ENCODE measurements at places on chromosomes 5 and 9. TPM values are rescaled to one million over a fixed set of nuclear protein-coding genes. Genes with fewer than 3 reads are reported as not detected.

The IFNK gene
- not detected for polyA plus RNA-seq

The RFESD gene
- polyA plus RNA-seq, result not detected

The ANXA6 gene
- 124 TPM for polyA plus RNA-seq

The HAVCR2 gene
- polyA plus RNA-seq, result 33.1 TPM

The PCA3 gene
- not detected for polyA plus RNA-seq

GRCh38 chr5:132019857-132020555 lies 8.5 kb upstream of the ACSL6 start:
- no peak for DNase-seq
- H3K27me3 ChIP-seq, result peaks cover 4% of the 10 kb centered on the region
- no peak overlapping the region for H3K4me3 ChIP-seq
- H3K4me1 ChIP-seq, result no peaks in the 10 kb centered on the region
- no peaks in the 10 kb centered on the region for H3K36me3 ChIP-seq

GRCh38 chr5:143138839-143139238 lies 264.6 kb downstream of the NR3C1 start:
- H3K27ac ChIP-seq, result no peak overlapping the region
- DNase-seq, result no peak
- no peaks in the 10 kb centered on the region for H3K27me3 ChIP-seq
- H3K4me1 ChIP-seq, result peaks cover 14% of the 10 kb centered on the region
- peaks cover 57% of the 10 kb centered on the region for H3K36me3 ChIP-seq

GRCh38 chr5:83924171-83924570 lies 203.5 kb upstream of the HAPLN1 start:
- H3K27ac ChIP-seq, result no peak overlapping the region
- no peak for DNase-seq
- no peaks in the 10 kb centered on the region for H3K4me1 ChIP-seq

DNA sequence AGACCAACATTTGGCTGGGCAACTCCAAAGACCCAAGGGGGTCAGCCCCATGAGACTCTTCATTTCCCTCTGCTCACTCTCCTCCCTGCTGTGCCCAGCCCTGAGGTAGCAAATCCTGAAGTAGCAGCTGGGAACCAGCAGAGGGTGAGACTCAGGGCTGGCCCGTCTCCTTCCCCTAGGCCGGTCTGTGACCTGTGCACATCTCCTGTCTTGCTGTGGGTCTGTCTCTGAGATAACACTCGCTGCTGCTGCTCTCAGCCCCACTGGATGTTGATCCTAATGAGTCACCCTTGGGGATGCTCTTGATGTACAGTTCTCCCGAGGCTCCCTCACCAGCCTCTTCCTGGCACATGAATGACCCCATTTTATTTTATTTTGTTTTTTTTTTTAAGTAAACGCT lies 7.3 kb upstream of the OR2V1 start:
- H3K4me1 ChIP-seq, result no peaks in the 10 kb centered on the region
- H3K4me3 ChIP-seq, result no peak overlapping the region
- no peaks in the 10 kb centered on the region for H3K27me3 ChIP-seq
- no peaks in the 10 kb centered on the region for H3K36me3 ChIP-seq
- DNase-seq, result no peak

DNA sequence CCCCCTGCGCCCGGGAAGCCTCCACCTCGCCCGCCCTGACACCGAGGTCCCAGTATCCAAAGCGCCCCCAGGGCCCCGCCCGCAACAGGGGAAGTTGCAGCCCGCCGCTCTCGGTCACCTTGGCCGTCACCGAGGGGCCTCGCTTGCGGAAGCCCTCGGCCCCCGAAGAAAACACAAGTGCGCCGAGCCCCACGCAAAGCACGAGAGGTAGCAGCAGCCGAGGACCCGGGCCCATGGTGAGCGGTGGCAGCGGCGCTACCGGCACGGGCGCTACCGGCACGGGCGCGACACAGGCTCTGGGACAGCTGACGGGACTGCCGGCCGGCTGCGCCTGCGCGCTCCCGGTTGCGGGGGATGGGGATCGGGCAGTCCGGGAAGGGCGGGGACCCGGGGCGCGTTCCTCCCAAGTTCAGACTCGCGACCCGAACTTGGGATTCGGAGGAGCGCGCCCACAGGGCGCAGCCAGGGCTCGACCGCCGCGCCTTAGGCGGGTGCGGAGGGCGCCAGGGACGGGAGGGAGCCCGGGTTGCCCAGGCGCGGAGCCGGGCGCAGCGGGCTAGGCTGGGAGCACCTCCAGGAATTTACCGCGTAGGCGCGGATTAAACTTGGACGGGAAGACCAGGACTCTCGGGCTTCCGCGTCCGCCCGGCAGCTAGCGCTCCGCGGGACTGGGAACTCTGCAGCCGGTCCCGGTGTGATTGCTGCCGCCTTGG lies at the start of gene PPIC:
PPIC (minus strand) TSS at position 335 of the 713 bp plus-strand sequence; CDS start at position 235, 100 bp downstream.
- peak within 1 kb of the TSS; percentile 32 for H3K4me3 ChIP-seq
- DNase-seq, result no peak
- peaks cover 11% of the 10 kb centered on the region for H3K4me1 ChIP-seq
- no peaks in the 10 kb centered on the region for H3K36me3 ChIP-seq
- peaks cover 78% of the 10 kb centered on the region for H3K27me3 ChIP-seq

- DNase-seq, result no peak
- no peaks in the 10 kb centered on the region for H3K36me3 ChIP-seq
- no peak overlapping the region for H3K4me3 ChIP-seq
- H3K27me3 ChIP-seq, result peaks cover 88% of the 10 kb centered on the region
These were observed 1.1 kb upstream of the TLX3 start for GRCh38 chr5:171307789-171308452.

GRCh38 chr9:68500457-68501381 lies 40.0 kb downstream of the TMEM252 start:
- no peak overlapping the region for H3K4me3 ChIP-seq
- DNase-seq, result peak; percentile 10
- peaks cover 3% of the 10 kb centered on the region for H3K4me1 ChIP-seq
- no peaks in the 10 kb centered on the region for H3K27me3 ChIP-seq
- no peak overlapping the region for H3K27ac ChIP-seq

DNA sequence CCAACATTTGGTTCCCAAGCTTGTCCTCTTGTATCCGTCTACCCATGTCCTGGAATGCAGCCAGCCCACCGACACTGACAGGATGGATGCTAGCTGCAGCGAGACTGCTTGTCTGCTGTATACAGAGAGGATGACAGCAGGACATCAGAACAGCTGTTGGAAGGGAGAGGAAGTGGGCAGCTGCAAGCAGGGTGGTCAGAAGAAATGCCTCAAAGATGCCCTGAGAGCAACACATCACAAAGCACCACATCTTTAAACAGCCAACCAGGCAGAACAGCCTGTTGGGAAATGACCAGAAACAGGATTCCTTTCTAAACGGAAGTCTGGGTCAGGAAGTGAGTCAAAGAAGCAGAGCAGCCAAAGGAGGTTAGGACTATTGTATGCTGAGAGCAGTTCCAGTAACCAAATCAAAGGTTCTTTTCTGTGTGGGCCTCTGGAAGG lies 219.1 kb downstream of the NDUFS4 start:
- H3K36me3 ChIP-seq, result no peaks in the 10 kb centered on the region
- no peak overlapping the region for H3K4me3 ChIP-seq
- H3K27me3 ChIP-seq, result no peaks in the 10 kb centered on the region
- H3K27ac ChIP-seq, result no peak overlapping the region
- no peak for DNase-seq

- no peak for DNase-seq
- H3K27me3 ChIP-seq, result no peaks in the 10 kb centered on the region
- no peak overlapping the region for H3K27ac ChIP-seq
These were observed 16.5 kb upstream of the ISCA1 start for GRCh38 chr9:86298873-86299272.

GRCh38 chr9:121842612-121842978 lies 191.2 kb downstream of the DAB2IP start:
- H3K4me1 ChIP-seq, result no peaks in the 10 kb centered on the region
- H3K36me3 ChIP-seq, result no peaks in the 10 kb centered on the region
- no peaks in the 10 kb centered on the region for H3K27me3 ChIP-seq
- DNase-seq, result no peak
- no peak overlapping the region for H3K4me3 ChIP-seq

GRCh38 chr5:155728146-155728856 lies 598.7 kb upstream of the SGCD start:
- H3K27me3 ChIP-seq, result peaks cover 49% of the 10 kb centered on the region
- H3K27ac ChIP-seq, result no peak overlapping the region
- no peaks in the 10 kb centered on the region for H3K4me1 ChIP-seq
- H3K4me3 ChIP-seq, result no peak overlapping the region

DNA sequence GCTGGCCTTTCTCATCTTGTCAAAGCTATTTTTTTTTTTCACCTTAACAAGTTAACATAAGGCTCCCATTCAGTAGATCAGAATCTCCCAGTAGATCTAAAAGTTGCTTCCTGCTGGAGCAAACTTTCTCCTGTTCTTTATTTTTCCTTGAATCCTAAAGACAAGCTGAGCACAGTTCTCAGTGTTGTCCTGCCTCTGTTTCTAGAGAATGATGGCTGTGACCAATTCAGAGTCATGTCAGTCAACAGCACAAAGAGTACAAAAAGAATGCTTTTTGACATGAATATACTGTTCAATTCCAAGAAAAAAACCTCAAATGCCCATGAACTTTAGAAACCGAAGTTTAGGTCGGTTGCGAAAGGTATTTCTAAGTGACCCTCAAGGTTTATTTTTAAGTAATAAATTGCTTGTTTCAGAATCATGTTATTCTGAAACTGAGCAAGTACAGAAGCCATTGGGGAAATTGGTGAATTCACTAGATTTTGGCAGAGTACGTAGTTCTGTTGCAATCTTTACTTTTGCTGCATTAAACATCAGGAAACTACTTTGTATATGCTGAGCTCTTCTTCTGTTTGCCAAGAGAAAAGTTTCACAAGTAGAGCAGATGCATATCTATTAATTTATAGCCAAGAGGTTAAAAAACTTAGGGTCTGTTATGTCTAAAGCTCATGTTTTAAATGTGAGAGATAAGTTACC lies 161.7 kb upstream of the RPS23 start:
- no peaks in the 10 kb centered on the region for H3K27me3 ChIP-seq
- H3K4me3 ChIP-seq, result no peak overlapping the region
- no peak overlapping the region for H3K27ac ChIP-seq
- no peak for DNase-seq

DNA sequence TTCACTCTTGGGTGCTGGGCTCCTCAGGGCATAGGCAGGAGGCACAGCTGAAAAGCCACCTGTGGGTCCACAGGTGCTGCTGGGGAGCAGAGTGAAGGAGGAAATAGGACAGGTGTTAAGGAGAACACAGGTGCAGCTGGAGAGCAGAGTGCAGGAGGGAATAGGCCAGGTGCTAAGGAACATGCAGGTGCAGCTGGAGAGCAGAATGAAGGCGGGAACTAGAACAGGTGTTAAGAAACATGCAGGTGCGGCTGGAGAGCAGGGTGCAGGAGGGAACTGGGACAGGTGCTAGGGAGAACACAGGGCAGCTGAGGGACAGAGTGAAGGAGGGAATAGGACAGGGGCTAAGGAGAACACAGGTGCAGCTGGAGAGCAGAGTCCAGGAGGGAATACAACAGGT lies 43.8 kb upstream of the PLEKHG4B start:
- H3K4me3 ChIP-seq, result no peak overlapping the region
- no peaks in the 10 kb centered on the region for H3K36me3 ChIP-seq
- H3K27ac ChIP-seq, result no peak overlapping the region
- H3K4me1 ChIP-seq, result no peaks in the 10 kb centered on the region
- H3K27me3 ChIP-seq, result peaks cover 6% of the 10 kb centered on the region
- DNase-seq, result no peak

- no peaks in the 10 kb centered on the region for H3K27me3 ChIP-seq
- H3K4me1 ChIP-seq, result no peaks in the 10 kb centered on the region
- no peak overlapping the region for H3K4me3 ChIP-seq
- H3K36me3 ChIP-seq, result no peaks in the 10 kb centered on the region
These were observed 338.0 kb downstream of the SEMA5A start for GRCh38 chr5:9207817-9208418.
